ENCODE measurements at places on chromosomes 5 and 9.

DNA sequence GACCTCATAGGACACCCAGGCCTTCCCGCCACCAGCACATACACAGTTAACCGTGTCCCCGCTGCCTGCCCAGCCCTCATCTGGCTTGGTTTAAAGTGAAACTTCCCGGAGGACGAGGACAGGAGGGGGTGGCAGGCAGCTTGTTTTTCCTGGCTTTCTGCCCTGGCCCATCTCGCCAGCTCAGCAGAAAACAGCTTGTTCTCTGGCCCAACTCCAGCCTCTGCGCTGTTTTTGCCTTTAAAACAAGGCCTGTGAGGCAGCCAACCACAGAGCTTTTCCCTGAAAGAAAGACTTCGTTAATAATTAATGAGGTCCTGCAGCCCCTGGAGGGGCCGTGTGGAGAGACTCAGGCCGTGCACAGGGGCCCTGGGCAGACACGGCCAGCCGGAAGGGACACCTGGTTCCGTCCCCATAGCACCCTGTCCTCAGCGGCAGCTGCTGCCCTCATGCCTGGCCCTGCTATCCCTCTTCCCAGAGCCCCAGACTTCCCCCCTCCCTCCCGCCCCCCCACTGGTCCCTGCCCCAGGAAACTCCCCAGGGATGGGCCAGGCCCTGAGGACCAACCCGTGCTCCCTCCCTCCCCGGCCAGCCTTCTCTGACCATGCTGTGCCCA is 108.7 kb downstream of the RXRA start:
- DNase-seq, result peak; percentile 97

- peak; percentile 79 for DNase-seq
Observed at GRCh38 chr5:152688561-152689249, 283.6 kb upstream of the NMUR2 start.

GRCh38 chr5:73654171-73654811 is 28.3 kb downstream of the ARHGEF28 start:
- DNase-seq, result peak; percentile 78

- DNase-seq, result no peak
Observed at GRCh38 chr9:79120533-79120932, 451.2 kb upstream of the TLE4 start.

- peak; percentile 44 for DNase-seq
Observed at GRCh38 chr5:158390577-158390976, 531.6 kb upstream of the CLINT1 start.

DNA sequence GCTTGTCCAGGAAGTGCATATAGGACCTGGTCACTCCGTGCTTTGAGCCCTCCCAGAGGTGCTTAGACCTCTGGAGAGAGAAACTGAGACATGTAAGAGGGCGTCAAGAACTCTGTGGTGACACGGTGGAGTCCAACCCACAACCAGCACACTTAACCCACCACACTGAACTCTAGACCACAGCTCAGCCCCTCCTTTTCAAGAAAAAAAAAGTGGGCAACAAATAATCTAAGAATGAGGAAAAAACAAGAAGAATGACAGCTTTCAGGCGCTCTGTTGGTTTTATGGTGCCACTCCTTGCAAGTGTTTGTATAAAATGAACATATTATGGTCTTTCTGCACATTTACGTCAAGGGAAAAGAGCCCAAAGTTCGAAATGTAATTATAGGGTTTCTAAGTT is 50.2 kb upstream of the SNAPC3 start:
- no peak for DNase-seq

GRCh38 chr5:57778501-57779091 is 296.0 kb upstream of the ACTBL2 start:
- DNase-seq, result peak; percentile 78

GRCh38 chr9:76475686-76476085 is 16.7 kb downstream of the GCNT1 start:
- no peak for DNase-seq

GRCh38 chr5:132215329-132215728 is 12.3 kb downstream of the P4HA2 start:
- peak; percentile 98 for DNase-seq

DNA sequence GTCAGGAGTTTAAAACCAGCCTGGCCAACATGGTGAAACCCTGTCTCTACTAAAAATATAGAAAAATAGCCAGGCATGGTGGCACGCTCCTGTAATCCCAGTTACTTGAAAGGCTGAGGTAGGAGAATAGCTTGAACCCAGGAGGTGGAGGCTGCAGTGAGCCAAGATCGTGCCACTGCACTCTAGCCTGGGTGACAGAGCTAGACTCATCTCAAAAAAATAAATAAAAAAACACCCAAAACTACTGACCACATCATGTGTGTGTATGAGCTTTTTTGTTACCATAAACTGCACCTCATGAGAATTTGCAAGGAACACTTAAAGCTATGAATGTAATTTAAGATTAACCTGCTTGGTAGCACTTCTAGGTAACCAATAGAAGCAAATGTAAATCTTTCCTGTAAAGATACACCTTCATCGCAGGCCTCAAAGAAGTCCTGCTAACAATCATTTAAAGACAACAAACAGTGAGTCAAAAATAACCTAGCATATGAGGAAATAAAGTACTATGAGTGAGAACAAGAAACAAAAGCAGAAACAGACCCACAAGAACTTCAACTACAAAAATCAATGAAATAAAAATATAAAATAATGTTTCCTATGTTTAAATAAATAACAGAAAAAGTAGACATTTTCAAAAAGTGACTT is 13.0 kb downstream of the SLC38A9 start:
- no peak for DNase-seq

DNA sequence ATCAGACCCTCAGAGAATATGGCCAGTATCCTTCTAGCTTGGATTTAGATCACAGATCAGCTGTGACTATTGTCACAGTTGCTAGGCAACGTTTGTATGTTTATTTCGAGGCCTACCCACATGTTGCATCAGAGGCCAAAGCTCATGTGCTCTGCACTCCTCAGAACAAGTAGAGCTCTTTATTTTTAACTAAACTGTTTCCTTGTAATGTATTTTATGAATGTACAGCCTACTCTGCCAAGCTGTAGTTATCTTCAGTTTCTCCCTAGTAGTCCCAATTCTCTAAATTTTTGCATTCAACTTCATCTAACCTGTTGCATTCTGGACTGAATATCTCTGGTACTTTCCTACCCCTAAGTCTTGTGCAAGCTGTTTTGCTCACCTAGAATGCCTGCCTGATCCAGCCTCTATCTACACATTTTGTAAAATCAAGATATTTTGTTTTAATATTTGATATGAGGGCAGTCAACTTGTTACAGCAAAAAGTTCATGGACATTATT is 52.8 kb downstream of the CAST start:
- peak; percentile 88 for DNase-seq

DNA sequence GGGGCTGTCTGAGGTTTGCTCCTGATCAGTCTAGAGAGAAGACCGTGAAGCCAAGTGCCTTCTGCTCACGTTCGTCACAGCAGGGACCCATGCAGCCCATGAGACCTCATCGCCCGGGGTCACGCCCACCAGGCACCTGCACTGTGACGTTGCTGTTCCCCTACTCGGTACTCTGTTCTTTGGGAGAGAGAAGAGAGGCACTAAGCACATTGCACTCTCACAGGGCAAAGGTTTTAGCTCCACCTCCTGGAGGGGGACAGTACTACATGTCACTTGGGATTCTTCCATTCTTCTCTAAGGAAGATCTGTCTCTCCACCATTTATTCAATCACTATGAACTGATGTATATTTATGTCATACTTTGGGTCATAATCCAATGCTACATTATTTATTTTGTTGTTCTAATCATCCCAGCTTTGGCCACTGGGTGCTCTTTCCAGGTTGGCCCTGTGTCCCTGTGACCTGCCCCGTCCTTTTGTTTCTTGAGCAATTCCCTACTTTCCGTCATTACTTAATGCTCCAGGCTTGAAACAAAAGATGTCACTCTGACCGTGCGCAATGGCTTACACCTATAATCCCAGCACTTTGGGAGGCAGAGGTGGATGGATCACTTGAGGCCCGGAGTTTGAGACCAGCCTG is 31.4 kb upstream of the BRD3 start:
- DNase-seq, result peak; percentile 25

GRCh38 chr9:84000186-84000585 is 19.6 kb downstream of the RMI1 start:
- DNase-seq, result peak; percentile 19

- DNase-seq, result peak; percentile 77
Observed at GRCh38 chr9:22446589-22446949, at the start of gene DMRTA1. TSS of gene DMRTA1 (plus strand) at chr9:22446824. CDS start at chr9:22447066, 242 bp downstream.

- no peak for DNase-seq
Observed at GRCh38 chr9:135135171-135135928, 47.9 kb downstream of the OLFM1 start.

DNA sequence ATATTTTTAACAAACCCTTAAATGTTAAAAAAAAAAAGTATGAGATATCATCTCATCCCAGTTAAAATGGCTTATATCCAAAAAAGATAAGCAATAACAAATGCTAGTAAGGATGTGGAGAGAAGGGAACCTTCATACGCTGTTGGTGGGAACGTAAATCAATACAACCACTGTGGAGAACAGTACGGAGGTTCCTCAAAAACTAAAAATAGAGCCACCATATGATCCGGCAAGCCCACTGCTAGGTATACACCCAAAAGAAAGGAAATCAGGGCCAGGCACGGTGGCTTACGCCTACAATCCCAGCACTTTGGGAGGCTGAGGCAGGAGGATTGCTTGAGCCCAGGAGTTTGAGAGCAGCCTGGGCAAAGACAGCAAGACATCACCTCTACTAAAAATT is 3.0 kb downstream of the MTMR12 start:
- no peak for DNase-seq

DNA sequence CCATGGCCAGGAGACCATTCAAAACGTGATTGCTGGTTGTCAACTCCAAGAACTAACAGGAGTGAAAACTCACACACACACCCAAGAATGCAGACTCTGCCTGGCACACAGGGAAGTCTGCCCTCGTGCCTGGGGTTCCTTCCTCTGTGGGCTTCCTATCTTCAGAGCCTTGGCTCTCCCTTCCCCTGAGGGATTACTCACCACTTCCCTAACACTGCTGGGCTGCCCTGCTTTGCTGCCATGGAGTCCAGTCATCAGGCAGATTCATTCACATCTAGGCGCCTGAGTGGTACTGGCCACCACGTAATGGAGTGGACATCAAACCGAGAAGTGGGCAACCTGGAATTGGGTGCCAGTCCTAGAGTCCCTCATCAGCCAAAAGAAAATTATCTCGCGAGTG is 76.4 kb upstream of the PRSS3 start:
- DNase-seq, result no peak

GRCh38 chr5:94779684-94780083 is 161.2 kb downstream of the SLF1 start:
- DNase-seq, result no peak

GRCh38 chr5:60541980-60542379 is 158.0 kb downstream of the DEPDC1B start:
- DNase-seq, result peak; percentile 86

DNA sequence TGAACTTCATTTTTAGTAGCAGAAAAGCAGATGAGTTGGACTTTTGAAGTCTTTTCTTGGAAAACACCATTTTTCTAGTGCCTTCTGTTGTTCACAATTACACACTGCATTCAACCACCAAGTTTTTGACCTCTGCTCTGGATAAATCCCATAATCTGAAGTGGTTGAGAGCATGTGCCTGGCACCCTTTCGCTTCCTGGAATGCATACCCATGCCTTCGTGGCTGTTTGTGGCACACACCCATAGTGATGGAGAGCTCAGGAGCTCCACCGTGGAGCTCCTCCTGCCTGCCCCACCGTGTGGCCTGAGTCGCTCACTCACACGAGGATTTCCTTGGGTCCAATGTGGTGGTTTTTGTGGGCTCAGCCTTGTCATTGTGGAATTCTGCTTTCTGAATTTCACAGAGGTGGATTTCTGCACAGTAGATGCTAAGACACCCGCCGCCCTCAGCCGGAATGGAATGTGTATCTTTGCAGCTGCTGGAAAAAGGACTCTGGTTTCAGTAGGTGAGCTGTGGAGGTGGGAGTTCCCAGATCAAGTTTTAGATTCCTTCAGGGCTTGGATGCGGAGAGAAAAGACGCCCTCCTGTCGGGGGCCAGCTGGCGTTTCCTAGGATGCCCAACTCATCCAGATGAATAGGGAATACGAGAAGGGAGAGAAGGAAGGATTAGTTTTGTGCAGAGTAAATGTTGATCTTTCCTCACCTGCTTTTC is 500.4 kb downstream of the IRX1 start:
- DNase-seq, result no peak
